Stimulated activated CD4-positive, alpha-beta T cell treated with anti-CD3 and anti-CD28 coated beads, TNF-alpha, amount 100 ng/mL, for 24 hours (primary cell): ENCODE measurements at places on chromosomes 5 and 9.

DNA sequence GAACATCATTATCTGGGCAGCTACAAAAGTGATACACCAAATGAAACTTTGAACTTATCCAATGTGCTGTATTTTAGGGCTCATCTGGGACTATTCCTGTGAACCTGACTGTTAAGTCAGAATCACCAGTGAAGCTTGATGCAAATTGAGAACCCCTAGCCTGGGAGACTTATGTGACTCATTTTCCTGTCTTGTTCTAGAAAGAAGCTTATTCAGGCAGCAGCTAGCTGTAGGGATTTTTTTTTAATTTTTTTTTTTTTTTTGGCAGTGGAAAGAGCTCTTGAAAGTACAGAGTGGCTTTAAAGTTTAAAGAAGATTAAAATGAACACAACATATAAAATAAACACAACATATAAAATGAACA lies 81.1 kb upstream of the TNFAIP8 start:
- DNase-seq: no peak

- DNase-seq: no peak
Measured at GRCh38 chr9:77386187-77386586, 208.9 kb downstream of the VPS13A start.

- DNase-seq: no peak
Measured at GRCh38 chr5:141747152-141748141, 65.4 kb upstream of the ARAP3 start.

DNA sequence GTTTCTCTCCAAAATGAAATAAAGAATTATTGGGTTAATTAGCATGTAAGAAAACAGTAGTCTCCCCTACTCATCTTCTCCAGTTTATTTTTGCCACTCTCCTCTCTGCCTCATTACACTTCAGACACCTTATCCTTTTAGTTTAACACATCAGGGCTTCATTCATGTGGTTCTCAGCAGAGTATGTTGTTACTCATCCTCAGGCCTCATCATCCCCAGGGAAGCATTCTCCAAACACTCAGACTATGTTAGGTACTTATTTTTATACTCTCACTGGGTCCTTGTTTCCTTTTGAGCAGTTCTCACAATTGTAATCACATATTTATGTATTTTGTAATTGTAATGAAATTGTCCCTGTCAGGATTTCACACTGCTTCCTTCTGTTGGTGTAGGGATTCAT lies 470.5 kb downstream of the PDE4D start:
- no peak for DNase-seq

DNA sequence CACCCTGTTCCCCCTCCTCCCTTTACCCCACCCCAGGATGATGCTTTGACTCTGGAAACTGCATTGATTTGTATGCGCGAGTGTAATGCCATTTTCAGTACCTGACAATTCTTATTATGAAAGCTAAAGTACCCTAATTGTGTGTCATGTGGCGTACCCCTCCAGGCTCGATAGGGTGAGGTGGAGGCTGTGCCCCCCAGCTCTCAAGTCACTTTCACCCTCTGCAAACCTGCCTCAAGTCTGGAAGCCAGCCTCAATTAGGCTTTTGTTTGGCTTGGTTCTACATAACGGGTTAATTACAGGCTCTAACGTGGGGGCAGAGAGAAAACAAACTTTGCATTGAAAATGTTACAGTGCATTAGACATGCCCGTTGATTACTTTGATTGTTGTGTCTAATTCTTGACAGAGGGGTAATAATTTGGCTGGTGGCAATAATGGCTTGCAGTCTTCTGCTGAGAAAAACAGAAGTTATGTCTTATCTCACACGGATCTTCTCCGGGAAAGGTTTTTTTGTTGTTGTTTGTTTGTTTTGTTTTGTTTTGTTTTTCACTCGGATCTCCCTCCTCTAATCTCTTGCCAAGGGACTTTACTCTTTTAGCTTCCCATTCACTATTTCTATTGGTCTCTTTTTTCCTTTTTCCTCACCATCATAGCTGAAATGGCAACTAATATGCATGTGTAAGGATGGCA lies 12.6 kb downstream of the ISL1 start:
- no peak for DNase-seq

DNA sequence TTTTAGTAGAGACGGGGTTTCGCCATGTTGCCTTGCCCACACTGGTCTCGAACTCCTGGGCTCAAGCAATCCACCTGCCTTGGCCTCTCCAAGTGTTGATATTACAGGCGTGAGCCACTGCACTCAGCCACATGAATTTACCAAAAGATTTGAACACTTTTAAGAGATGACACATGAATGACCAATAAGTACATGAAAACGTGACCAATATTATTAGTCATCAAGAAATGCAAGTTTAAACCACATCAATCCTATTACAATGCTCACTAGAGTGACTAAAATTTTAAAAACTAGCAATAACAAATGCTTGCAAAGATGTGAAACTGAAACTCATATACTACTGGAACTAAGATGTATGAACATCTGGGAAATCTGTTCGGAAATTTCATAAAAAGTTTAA lies 54.3 kb downstream of the NR6A1 start:
- DNase-seq: no peak

GRCh38 chr9:117000834-117001233 lies 313.7 kb downstream of the TRIM32 start:
- DNase-seq: no peak

DNA sequence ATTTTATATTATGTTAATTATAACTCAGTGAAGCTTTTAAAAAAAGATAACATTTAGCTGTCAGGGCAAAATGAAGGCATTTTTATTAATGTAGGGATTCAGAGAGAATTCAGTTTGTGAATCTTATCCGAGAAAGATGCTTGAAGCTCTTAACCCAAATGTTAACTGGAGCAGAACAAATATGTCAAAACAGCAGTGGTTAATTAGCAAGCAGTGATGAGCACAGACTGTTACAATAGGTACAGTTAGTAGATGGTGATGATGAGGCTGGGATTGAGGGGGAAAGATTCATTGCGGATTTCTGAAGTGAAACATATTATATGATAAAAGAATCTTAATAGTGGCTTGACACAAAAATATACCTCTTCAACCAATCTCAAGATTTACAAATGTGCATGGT lies 356.7 kb downstream of the DIRAS2 start:
- no peak for DNase-seq

DNA sequence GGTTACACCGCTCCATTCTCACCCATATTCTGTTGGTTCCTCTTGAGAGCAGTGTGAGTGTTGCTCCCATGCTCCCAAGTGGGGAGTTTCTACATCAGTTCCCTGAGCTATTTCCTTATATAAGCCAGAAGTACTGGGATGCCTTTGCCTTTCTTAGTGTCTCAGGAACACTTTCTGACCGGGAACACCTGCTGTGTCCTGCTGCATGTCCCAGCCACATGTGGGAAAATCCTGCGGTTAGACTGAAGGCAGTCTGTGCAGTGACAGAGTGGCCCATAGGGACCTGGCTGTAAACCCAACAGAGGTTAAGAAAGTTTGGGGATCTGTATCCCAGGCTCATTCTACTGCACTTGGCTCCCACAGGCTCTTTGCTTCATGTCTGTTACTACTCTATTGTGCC lies 126.0 kb downstream of the EGFLAM start:
- no peak for DNase-seq

- no peak for DNase-seq
Measured at GRCh38 chr5:139903795-139904565, 108.4 kb downstream of the PSD2 start.

GRCh38 chr9:75397836-75398235 lies 309.5 kb downstream of the OSTF1 start:
- DNase-seq: no peak
